ENCODE measurements at places on chromosomes 7 and 10. TPM values are rescaled to one million over a fixed set of nuclear protein-coding genes. Genes with fewer than 3 reads are reported as not detected.

DNA sequence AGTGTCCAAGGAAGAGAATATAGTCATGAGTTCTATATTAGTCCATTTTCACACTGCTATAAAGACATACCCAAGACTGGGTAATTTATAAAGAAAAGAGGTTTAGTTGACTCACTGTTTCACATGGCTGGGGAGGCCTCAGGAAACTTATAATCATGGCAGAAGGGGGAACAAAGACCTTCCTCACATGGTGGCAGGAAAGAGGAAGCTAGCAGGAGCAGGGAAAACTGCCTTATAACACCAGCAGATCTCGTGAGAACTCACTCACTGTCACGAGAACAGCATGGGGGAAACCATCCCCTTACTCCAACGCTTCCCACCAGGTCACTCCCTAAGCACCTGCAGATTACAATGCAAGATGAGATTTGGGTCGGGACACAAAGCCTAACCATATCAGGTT is 139.0 kb upstream of the ZNF438 start:
- DNase-seq, result no peak
- H3K36me3 ChIP-seq, result no peaks in the 10 kb centered on the region
- no peaks in the 10 kb centered on the region for H3K27me3 ChIP-seq
- no peak overlapping the region for H3K27ac ChIP-seq
- no peak overlapping the region for H3K4me3 ChIP-seq

GRCh38 chr10:5317547-5318107 is 47.1 kb upstream of the UCN3 start:
- no peaks in the 10 kb centered on the region for H3K4me1 ChIP-seq
- H3K27me3 ChIP-seq, result no peaks in the 10 kb centered on the region
- no peak for DNase-seq
- no peaks in the 10 kb centered on the region for H3K36me3 ChIP-seq
- no peak overlapping the region for H3K27ac ChIP-seq
- H3K4me3 ChIP-seq, result no peak overlapping the region

DNA sequence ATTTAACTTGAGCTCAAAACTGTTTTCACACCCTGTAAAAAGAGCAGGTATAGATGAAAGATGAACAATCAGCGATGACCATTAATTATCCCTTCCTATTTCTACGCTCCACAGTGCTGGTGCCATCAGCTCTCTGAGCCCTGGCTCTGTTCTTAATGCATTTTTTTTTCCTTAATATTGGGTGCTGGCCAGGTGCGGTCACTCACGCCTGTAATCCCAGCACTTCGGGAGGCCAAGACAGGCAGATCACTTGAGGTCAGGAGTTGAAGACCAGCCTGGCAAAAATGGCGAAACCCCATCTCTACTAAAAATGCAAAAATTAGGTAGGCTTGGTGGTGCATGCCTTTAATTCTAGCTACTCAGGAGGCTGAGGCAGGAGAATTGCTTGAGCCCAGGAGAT is 4.2 kb downstream of the STEAP4 start:
- H3K27ac ChIP-seq, result no peak overlapping the region
- H3K36me3 ChIP-seq, result no peaks in the 10 kb centered on the region
- H3K27me3 ChIP-seq, result no peaks in the 10 kb centered on the region
- H3K4me1 ChIP-seq, result no peaks in the 10 kb centered on the region

GRCh38 chr10:132376394-132376851 is 20.6 kb upstream of the PWWP2B start:
- no peaks in the 10 kb centered on the region for H3K36me3 ChIP-seq
- no peak overlapping the region for H3K27ac ChIP-seq
- no peaks in the 10 kb centered on the region for H3K27me3 ChIP-seq
- no peak overlapping the region for H3K4me3 ChIP-seq
- no peaks in the 10 kb centered on the region for H3K4me1 ChIP-seq

- no peaks in the 10 kb centered on the region for H3K27me3 ChIP-seq
- no peaks in the 10 kb centered on the region for H3K4me1 ChIP-seq
- H3K36me3 ChIP-seq, result peaks cover 13% of the 10 kb centered on the region
- no peak for DNase-seq
- no peak overlapping the region for H3K4me3 ChIP-seq
Observed at GRCh38 chr10:122236690-122237306, 34.3 kb upstream of the BTBD16 start.

GRCh38 chr10:114566064-114566463 is 92.0 kb downstream of the ABLIM1 start:
- no peaks in the 10 kb centered on the region for H3K27me3 ChIP-seq
- no peak overlapping the region for H3K27ac ChIP-seq
- peaks cover 4% of the 10 kb centered on the region for H3K4me1 ChIP-seq
- H3K36me3 ChIP-seq, result no peaks in the 10 kb centered on the region
- no peak overlapping the region for H3K4me3 ChIP-seq

DNA sequence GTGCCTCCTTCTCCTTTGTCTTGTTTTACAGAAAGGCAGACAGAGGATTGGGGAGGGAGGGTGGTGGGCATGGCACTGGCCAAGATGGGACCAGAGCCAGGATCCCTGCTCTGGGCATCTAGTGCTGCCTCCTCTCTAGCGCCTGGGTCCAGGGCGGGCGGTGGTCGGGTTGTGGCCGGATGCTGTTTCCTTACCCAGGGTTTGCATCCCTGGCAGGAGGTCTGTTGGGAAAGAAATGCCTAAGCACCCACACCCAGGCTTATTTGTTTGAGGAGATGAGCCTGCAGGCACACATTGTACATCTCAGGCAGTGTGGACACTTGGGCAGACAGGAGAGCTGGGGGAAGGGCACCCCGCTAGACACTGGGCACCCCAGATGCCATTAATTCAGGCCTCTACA is 102.3 kb upstream of the PCBD1 start:
- H3K27ac ChIP-seq, result no peak overlapping the region
- no peaks in the 10 kb centered on the region for H3K27me3 ChIP-seq
- no peak overlapping the region for H3K4me3 ChIP-seq
- H3K36me3 ChIP-seq, result no peaks in the 10 kb centered on the region
- no peak for DNase-seq

The SPAM1 gene
- total RNA-seq, result not detected

The LSM5 gene
- total RNA-seq, result 18.3 TPM

The TRIL gene
- total RNA-seq, result 0.82 TPM

The FRAT1 gene
- 8.9 TPM for total RNA-seq

The FFAR4 gene
- 0.75 TPM for total RNA-seq

The SKAP2 gene
- total RNA-seq, result 18.3 TPM

All from transverse colon (tissue), 4 donors.